ENCODE measurements at places on chromosomes 5 and 9. TPM values are rescaled to one million over a fixed set of nuclear protein-coding genes. Genes with fewer than 3 reads are reported as not detected.

DNA sequence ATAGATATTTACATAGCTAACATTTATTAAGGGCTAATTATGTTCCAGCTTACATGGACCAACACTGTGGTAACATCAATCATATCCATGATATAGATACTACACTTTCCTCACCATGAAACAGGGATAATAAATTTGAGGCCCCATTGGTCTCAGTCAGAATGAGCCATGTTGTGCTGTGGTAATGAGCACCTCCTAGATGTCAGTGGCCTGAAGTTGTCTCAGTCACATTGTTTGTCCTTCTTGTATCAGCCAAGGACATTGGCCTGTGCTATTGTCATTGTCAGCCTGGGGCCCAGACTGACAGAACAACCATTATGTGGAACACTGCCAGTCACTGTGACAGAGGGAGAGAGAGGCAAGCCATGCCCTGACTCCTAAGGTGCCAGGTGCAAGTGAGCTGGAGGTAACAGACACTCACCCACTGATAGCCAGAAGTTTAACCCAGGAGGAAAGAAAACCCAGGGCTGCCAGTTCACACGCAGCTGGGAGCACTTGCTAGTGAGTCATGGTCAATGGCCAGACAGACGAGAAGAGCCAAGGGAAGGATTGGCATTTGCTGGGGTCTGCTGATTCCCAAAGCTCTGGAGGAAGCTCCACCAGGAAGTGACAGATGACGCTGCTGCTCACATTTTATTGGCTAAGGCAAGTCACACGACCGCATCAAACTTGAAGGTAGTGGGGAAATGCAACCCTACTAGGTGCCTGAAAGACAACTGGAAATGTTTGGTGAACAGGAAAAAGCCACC, 224.2 kb downstream of the MELK start:
- no peak for DNase-seq

- DNase-seq: no peak
These were observed 211.4 kb upstream of the CD180 start for GRCh38 chr5:67407979-67408378.

DNA sequence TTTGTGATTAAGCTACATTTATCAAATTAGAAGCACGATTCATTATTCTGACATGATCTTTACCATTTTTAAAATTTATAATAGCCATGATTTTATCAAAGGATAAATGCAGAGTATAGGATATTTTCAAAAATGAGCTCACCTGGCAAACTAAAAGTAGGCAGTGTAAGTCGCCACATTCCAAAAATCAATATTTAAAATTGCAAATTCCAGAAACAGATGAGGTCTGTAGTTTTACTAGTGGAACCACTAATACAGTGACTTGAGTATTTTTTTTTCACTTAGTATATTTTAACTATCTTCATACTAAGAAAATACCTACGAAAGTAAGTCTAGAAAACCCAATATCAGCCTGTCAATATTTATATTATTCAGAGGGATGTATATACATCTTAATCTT, 164.2 kb downstream of the PDE4D start:
- DNase-seq: no peak

GRCh38 chr5:104178829-104179456, 616.4 kb upstream of the NUDT12 start:
- DNase-seq: no peak

GDA gene
- not detected for total RNA-seq

- DNase-seq: no peak
These were observed 98.1 kb upstream of the ALDH1B1 start for GRCh38 chr9:38294220-38294960.

- DNase-seq: no peak
These were observed 320.2 kb downstream of the RFX3 start for GRCh38 chr9:3205421-3206095.

GRCh38 chr5:96817506-96817905, 9.8 kb upstream of the ERAP1 start:
- no peak for DNase-seq

KIF24 gene
- total RNA-seq: 0.32 TPM

DNA sequence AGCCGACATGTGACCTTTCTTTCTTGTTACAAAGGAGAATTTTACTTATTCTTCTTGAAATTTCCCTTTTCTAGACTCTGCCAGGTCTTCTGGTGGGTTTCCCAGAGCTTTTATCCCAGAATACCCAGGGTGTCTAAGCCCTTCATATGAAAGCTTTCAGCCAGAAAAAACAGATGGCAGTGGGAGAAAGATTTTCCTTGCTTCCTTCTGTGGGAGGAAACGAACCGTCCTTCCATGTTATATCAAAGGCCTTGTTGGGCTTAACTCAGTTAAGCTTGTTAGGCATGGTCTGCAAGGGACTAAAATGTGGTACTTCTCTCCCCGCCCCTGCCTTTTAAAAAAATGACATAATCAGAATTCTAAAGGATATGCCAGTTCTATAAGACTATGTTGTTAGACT, 47.5 kb downstream of the SPATA31D1 start:
- DNase-seq: no peak

SLF1 gene
- 3.9 TPM for total RNA-seq

SPATA6L gene
- 3.8 TPM for total RNA-seq

GRCh38 chr5:31853398-31854135, 214.6 kb downstream of the PDZD2 start:
- no peak for DNase-seq

CCDC192 gene
- not detected for total RNA-seq

DNA sequence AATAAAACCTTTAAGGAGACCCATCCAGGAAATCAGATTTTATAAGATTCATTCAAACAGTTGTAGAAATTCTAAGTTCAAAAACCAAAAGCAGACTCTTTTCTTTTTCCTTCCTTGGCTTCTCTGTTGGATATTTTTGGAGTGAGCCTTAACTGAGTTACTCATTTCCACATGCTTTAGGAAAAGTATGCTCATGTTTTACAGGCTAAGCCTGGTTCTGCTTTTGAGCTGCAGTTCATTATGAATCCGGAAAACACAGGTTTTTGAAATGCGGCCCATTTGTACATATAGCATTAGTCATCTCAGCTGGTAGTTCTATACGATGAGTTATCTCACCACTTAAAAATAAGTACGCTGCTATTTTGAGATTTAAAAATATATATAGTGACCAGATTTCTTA, 156.6 kb upstream of the DMRT1 start:
- DNase-seq: no peak

TMEM141 gene
- total RNA-seq: 26.6 TPM

GRCh38 chr5:10475931-10476676, 34.4 kb downstream of the ROPN1L start:
- DNase-seq: no peak

GRCh38 chr9:11973011-11973410, 720.2 kb upstream of the TYRP1 start:
- DNase-seq: no peak

COMMD10 gene
- 24.9 TPM for total RNA-seq

DNA sequence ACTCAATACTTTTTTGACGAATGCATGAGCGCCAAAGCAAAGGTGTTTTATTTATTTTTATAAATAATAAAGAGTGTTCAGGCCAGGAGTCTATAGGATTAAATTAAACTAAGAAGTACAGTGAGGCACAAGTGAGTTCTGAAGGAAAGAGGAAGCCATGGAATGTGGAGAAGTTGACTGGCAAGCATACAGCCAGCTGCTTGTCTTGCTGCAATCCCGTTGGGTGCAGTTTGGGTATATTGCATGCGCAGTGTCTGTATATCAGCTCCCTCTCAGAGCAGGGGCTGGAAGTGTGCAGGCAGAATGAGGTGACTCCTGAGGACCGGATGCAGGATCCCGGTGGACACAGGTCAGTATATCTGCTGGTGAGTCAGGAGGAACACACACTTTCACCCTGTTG, 315.6 kb downstream of the ZSWIM6 start:
- no peak for DNase-seq

DNA sequence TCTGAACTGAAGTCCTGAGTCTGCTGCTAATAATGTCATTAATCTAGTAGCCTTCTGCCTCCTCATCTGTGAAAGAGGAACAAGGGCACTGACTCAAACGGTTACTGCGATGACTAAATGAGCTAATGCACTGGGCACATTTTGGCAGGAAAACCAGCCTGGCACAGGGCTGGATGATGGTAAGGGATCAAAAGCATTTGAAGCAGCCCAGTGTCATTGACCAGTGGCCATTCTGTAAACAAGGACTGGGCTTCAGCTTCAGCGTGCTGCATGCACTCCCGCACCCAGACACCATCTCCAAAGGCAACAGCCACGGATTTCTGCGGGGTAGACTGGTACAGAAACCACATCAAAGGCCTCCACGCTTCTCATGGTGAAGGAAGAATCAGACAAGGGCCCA, 8.0 kb downstream of the GCNT4 start:
- DNase-seq: no peak

DNA sequence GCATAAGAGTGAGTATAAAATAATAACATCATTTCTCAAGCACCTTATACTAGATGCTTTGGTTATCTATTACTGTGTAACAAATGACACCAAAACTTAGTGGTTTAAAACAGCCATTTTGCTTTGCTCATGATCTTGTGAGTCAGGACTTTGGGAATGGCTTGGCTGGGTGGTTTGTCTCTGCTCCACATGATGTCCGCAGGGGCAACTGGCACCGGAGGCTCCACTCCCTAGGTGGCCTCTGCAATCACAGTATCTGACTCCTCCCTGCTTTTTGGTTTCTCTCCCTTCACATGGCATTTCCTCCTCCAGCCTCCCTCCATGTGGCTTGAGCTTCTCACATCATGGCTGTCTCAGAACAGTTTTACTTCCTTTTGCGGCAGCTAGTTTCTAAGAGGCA, 259.5 kb downstream of the GAS1 start:
- DNase-seq: no peak

- no peak for DNase-seq
These were observed 75.9 kb downstream of the DAP start for GRCh38 chr5:10685115-10685521.

DNA sequence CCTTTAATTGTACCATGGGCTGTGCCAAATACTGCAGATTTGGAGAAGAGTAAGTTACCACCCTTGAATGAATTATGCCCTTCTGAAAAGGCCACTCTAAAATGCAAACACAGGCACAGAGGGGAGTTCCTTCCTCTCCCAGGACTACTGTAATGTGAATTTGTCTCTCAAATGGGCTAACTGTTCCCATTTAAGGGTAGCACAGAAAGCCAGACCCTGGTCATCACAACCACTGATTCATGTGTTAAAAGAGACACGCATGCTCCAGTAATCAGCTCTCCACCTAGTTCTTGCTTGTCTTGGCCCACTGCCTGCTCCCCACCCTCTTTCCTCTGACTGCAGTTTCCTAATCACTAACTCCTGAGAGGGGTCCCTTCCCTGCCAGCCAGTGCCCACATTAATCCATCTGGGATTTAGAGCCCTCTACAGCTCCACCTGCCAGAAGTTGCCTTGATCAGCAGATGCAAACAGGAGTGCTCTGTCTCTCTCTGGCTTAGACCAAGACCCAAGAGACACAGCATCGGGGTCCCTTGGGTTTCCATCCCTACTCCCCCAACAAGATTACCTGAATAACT, 382.4 kb downstream of the TMEM167A start:
- no peak for DNase-seq

DNA sequence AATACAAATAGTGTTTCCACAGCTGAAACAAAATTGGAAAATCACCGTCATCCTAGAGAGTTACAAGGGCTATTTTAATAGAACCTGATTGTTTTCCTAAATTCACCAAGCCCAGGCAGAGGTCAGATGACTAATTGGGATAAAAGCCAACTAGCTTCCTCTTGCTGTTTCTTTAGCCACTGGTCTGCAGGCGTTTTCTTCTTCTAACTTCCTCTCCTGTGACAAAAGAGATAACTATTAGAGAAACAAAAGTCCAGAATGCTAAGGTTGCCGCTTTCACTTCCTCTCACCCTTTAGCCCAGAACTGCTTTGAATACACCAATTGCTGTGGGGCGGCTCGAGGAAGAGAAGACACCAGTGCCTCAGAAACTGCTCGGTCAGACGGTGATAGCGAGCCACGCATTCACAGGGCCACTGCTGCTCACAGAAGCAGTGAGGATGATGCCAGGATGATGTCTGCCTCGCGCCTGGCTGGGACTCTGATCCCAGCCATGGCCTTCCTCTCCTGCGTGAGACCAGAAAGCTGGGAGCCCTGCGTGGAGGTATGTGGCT, at the start of gene TLR4:
Gene TLR4 (plus strand): TSS at position 380 of the 552 bp plus-strand sequence. CDS start 70 bp downstream, at position 450.
- peak; percentile 82 for DNase-seq

GRCh38 chr5:74127381-74128320, 501.7 kb downstream of the ARHGEF28 start:
- DNase-seq: no peak

GARIN3 gene
- total RNA-seq: not detected

DNA sequence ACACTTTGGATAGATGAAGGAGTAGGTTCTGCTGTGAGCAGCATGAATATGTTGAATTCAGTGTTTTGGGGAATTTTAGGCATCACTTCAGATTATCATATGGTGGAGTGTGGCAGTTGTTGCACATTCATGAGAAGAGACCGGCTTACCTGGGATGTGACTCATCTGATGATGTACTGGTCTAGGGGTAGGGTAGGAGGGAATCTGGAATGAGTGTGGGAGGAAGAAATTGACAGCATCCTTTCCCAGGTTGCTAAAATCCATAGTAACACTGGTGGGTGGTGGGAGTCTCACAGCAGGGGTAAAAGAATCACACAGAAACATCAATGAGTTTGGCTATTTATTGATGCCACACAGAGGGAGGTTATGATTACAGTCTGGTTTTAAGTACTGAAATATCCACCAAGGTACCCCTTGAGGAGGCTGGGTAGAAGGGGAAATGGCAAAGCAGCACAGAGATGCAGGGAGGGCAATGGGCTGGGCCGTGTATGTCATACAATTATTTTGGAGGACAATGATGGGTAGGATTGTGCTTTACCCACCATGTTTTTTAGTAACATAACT, 82.5 kb downstream of the TARS1 start:
- no peak for DNase-seq

IFNB1 gene
- not detected for total RNA-seq

SLC6A19 gene
- not detected for total RNA-seq

GRCh38 chr9:113548221-113549041, 84.9 kb downstream of the RGS3 start:
- DNase-seq: peak; percentile 92

SLC9A3 gene
- total RNA-seq: 0.93 TPM

- no peak for DNase-seq
These were observed 8.9 kb downstream of the B4GALT1 start for GRCh38 chr9:33157960-33158842.

DNA sequence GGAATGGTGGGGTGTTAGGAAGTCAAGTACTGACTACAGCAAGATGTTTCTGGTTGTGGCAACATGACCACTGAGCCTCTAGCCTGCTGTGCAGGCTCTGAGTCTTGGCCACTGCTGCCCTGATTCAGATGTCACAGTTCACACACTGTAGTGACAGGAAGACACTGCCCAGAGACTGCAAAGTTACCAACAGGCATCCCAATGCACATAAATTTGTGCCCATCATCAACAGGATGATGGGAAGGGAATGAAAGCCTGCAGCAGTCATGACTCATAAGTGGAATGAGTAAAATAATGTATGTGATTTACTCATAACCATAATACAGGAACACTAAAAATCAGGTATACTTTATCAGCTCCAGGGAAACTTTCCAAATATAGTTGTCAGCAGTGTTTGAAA, 251.6 kb upstream of the HAPLN1 start:
- no peak for DNase-seq

PDZD2 gene
- total RNA-seq: 7.8 TPM

GRCh38 chr5:151107738-151108520, 27.1 kb upstream of the TNIP1 start:
- peak; percentile 72 for DNase-seq
